ENCODE measurements at places on chromosomes 5 and 9.

GRCh38 chr9:117643288-117643654, 60.9 kb upstream of the TLR4 start:
- DNase-seq = no peak

DNA sequence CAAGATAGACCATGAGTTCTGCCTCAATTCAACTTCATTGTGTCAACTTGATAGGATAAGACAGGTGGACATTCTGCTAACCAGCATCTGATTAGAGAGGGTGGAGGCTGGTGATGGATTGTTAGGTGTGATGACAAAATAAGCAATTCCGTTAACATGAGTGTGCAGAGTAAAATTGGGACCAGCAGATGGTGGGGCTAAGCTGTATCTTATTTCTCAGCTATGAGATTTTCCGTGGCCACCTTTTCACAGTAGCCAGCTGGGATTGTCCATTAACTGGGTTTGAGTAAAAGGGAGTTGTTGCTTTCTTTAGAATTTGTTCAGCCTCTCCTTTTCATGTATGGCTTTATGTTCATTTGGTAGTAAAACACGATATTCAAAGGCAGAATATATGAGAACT, 28.8 kb upstream of the TAL2 start:
- DNase-seq = no peak

DNA sequence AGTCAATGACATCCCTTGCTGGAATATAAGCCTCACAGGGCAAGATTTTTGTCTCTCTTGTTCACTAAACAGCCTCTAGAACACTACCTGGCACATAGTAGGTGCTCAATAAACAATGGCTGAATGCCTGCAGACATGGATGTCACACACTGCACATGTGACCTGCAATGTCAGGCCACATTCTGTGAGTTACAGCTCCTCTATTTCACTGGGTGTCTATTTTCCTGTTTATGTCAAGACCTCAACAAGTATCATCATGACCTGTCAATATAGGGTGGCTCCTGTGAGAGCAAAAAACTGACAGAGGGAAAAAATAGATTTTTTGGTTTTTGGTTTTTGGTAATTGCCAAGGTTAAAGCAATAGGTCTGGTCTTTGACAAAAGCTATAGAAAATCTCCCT, 144.6 kb upstream of the KLF9 start:
- no peak for DNase-seq

DNA sequence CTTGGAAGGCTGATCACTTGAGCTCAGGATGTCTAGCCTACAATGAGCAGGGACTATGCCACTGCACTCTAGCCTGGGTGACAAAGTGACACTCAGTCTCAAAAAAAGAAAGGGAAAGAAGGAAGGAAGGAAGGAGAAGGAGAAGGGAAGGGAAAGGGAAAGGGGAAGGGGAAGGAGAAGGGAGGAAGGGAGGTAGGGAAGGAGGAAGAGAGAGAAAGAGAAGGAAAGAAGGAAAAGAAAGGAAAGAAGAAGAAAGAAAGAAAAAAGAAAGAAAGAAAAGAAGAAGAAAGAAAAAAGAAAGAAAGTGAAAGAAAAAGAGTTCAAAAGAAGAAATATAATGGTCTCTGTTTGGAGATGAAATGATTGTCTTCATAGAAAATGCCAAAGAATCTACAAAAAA, 10.8 kb upstream of the CSF1R start:
- no peak for DNase-seq

- DNase-seq = no peak
Observed at GRCh38 chr9:89372230-89372816, 54.0 kb downstream of the SECISBP2 start.

DNA sequence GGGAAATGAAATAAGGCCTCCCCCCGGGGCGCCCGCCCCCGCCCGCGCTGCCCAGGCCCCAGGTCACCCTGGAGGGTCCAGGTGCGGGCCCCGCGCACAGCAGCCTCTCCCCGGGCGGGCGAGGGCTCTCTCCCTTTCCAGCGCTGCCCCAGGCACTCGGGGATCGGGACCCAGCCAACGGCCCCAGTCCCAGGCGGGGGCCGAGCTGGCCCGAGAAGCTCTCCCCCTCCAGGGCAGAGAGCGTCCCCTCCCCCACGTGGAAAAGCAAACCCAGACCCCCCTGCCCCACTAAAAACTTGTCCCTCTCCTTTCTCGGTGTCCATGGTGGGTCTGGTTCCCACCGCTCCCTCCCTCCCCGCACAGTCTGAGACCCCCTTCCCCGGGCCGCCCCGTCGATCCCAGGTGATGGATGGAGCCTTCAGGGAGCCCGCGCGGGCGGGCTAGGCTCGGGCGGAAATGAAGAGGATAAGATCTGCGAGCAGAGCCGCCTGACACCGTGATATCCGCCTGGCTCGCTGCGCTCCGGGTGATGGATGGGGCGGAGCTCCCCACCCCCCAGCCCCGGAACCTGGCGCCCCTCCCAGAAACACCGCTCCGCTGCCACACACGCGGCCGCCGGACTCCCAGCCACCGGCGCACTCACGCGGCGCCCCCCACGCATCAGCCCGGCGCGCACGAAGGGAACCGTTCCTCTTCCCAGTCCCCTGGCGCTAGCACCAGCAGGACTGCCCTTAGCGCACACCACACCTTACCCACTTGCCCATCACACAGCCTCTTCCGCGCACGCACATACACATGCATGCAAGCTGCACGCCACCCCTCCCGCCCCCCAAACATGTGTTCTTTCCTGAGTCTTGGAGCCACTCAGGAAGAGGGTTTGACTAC, 81.7 kb upstream of the ZBTB43 start:
- peak; percentile 38 for DNase-seq

- DNase-seq = no peak
Observed at GRCh38 chr9:130039528-130040147, 3.4 kb downstream of the FNBP1 start.

GRCh38 chr9:19618816-19619215, 170.0 kb downstream of the SLC24A2 start:
- no peak for DNase-seq

GRCh38 chr5:75720882-75721281, 3.6 kb upstream of the POC5 start:
- no peak for DNase-seq

- no peak for DNase-seq
Observed at GRCh38 chr9:38329968-38330367, 62.5 kb upstream of the ALDH1B1 start.
